ENCODE measurements at places on chromosomes 4 and X.
A peak's percentile ranks its signal among the peaks of the same experiment; 100 is the strongest.

DNA sequence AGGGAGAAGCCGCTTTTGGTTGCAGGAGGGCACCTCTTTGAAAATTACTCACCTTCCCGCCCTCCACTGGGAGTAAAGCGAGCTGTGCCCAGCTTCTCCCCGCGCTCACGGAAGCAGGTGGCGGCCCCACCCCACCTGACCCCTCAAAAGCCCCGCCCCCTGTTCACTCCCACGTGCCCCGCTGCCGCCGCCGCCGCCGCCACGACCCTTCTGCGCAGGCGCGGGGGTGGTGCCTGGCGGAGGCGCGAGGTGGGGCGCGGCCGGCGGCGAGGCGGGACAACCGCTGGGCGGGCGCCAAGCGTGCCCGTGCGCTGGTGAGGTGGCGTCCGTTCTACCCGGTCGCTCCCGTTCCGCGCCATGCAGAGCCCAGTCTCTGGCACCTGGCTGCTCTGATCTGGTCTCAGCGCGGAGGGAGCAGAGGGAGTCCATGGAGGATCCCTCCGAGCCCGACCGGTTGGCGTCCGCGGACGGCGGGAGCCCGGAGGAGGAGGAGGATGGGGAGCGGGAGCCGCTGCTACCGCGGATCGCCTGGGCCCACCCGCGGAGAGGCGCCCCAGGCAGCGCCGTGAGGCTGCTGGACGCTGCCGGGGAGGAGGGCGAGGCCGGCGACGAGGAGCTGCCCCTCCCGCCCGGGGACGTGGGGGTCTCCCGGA is at the start of gene PI4K2B:
PI4K2B (plus strand) TSS at position 297 of the 653 bp plus-strand sequence; CDS start at position 428, 131 bp downstream.
- peak; percentile 90 for DNase-seq

DNA sequence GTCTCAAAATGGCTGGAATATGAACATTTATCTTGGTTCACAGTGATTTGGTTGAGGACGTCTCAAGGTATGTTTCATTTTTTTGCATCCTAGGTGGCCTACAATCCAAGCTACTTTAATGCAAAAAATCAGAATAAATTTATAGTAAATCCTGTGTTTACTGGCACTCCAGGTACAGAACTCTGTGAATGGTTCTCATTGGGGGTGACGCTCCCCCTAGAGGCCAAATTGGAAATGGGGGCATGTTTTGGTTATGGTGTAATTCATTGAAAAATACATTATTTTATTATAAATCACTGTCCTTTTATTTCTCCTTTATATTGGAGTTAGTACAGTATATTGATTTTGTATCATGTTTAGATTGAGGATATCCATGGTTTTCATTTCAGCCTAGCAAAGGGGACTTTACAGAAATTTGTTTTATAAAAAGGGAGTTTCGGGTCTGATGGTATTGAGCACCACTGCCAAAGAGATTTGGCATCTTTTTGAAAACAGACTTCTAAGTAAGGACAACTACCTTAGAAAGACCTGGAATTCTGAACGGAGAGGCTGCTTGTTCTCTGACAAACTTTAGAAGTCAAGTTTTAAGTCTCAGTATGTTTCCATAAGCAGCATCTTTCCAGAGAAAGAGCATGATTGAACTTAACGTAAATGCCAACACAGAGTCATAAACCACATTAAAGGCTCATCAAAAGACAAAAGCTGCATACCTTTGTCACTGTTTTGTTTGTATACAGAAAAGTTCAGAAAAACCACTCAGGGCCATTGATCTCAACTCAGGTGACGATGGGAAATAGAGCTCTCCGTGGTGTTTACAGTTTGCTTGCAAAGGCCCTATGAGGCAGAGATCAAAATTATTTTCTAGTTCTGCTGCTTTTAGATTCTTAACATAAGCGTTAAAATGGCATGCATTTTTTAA is 19.4 kb downstream of the MTM1 start:
- DNase-seq: no peak

- peak; percentile 39 for DNase-seq
Measured at GRCh38 chr4:151675411-151675971, 85.3 kb downstream of the GATB start.

- no peak for DNase-seq
Measured at GRCh38 chr4:72055566-72055965, 23.8 kb downstream of the NPFFR2 start.

DNA sequence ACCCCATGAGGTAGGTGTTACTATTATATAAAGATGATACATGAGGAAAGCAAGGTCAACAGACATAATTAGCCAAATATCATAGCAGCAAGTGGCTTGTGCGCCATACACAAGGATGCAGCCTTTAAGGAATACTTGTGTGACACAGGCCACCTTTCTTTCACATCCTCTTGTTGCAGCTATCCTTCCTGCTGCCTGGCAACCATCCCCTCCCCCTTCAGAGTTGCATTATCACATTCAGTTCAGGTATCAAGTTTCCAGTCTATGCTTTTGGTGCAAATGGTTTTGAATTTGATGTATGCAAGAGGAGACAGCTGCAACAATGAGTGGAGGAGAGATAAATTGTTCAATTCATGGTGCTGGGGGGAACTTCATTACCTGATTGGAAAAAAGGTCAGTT is 6.4 kb downstream of the ZCCHC18 start:
- DNase-seq: no peak

DNA sequence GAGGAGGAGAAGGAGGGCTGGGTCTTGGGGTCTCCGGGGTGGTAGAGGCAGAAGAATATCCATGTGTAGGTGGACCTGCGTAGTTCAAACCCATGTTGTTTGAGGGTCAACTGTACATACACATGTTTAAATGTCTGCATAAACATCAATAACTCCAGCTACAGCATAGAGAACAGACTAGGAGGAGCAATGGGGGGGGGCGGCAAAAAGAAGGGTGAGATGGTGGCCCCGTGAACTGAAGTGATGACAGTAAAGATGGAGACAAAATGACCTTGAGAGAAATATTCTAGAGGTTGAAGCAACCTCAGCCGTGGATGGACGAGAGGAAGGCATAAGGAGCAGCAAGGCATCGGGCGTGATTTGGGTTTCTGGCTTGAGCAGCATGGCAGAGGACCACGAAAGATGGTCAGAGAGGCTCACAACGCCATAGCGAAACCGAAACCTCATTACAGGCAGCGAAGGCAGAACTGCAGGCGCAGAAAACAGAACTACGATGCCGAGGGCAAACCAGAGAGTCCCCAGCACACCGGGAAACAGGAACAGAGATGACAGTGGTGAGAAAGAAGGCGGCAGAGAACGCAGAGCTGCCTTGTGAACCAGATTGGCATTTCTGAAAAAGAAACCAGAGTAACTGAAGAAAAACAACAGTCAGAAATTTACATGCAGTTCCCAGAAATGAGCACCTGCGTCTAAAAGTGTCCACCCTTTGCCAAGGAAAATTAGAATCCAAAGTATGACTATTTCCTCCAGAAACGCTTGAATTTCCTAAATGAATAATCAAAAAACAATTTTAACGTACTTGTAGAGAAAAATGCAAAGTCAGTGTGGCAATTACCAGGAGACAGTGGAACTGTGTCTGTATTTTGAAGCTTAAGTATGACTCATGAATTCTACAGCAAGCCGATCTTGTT is 50.3 kb upstream of the ENPP6 start:
- peak; percentile 47 for DNase-seq
